Activated T-cell treated with anti-CD3 and anti-CD28 coated beads for 4 hours (primary cell): ENCODE measurements at places on chromosomes 6 and 20.

DNA sequence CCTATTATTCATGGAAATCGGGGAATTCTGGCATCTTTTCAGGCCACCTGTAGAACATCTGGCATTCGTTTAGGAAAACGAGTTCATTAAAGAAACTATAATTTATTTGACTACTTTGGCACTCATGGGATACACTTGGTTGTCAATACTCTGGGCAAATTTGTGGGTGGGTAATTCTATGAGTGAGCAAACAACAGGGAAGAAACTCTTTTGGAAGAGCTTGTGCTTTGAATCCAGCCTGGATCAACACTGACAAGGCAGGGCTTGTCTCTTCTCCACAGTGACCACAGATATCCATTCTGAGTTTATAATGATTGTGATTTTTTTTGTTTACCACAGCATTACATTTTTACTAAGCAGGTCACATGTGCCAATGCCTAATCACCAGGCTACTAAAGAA lies 394.7 kb downstream of the THBS2 start:
- no peak for DNase-seq

- no peak for DNase-seq
These were observed 20.0 kb downstream of the PNLDC1 start for GRCh38 chr6:159819932-159820640.

DNA sequence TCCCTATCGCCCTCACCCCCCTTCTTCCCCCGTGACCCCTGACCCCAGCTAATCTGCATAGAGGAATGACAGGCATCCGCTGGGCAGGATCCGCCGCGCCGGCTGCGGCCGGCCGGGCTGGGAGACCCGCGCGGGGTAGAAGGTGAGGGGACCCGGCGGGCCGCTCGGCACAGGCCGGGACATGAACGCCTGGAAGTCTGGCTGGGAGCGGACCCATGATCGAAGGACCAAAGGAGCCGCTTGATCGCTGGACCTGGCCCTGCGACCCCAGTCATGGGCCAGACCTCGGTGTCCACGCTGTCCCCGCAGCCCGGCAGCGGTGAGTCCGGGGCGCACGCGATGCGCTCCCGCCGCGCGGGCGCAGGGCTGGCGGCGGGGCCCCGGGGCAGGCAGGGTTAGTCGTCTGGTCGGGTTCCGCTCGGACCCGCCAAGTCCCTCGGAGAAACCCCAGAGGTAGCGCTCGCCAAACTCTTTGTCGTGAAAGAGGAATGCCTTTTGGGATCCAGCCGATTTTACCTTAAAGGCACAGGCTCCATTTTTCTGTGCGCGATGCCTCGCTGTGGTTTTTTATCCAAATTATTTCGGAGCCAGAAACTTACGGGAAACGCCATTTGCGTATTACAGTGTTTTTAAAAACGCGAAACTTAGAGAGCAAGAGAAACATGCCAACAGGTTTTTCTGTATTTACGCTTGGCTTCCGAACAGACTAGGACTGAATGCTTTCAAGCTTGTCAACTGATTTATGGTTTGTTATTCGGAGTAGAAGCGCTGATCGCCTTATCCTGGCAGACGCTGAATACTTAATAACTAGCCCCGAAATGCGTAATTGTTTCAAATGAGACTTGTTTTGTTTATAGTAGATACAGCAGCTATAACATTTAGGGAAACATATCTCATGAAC lies at the start of gene PHACTR2:
PHACTR2 (plus strand) TSS at position 75 of the 901 bp plus-strand sequence; CDS start at position 274, 199 bp downstream.
- DNase-seq: no peak

DNA sequence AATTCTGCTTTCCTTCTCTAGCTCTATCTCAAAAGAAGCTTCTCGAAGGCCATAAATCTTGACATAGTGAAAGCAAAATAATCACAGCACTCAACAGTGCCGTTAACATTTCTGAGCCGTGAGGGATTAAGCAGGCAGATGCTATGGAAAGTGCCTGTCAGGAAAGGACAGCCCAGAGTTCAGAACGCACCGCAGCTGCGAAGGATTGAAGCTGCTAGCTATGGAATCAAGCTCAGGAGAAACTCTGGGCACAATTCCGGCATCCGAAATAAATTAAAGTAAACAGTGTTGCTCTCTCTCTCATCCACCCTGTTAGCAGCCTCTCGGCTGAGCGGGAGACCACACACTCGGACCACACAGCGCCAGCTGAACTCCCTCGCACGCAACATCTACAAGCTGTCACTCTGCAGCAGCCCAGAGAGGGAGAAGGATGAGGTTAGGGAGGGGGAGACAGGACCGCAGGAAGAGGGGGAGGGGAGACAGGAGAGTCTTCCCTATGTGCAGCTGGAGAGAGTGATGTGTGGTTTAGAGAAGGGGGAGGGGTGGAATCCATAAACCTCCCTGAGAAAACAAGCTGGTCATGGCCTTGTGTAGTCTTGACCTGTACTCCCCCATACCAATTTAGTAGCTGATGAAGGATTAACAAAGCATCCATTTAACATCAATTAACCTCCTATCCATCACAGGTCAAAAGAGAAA lies 9.0 kb downstream of the EXOC2 start:
- no peak for DNase-seq

DNA sequence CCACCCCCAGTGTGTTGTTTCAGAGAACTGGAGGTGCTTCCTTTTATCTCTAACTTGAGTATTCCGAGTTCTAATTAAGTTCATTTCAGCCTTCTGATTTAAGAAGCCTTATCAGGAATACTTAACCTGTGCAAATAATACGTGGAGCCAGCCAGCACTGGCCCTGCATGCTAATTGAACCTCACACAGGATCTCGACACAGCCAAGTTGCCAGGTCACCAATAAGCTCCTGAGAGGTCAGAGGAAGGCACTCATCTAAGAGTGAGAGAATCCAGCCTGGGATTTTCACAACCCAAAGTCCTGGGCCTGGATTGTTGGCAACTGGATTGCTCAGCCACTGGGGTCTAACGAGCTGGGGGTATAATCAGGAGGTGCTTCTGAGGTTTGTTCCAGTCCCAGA lies 157.7 kb upstream of the LRFN2 start:
- no peak for DNase-seq

GRCh38 chr20:32153771-32154170 lies 44.3 kb downstream of the TM9SF4 start:
- DNase-seq: no peak

DNA sequence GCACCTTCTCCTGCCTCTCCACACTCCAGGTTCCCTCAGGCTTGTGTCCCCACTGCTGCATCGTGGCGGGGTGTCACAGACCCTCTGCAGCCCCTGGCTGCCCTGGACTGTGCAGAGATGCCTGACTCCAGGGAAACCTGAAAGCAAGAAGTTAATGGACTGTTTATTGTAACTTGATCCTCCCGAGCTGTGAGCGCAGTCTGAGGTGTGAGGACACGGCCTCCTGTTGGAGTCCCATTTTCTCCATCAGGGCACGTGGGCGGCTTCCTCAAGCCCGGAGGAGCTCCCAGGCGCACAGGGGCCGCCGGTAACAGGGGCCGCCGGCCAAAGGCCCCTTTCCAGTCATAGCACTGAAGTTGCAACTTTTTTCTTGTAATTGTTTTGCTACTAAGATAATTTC lies 16.9 kb downstream of the RBM38 start:
- DNase-seq: no peak

GRCh38 chr6:158499601-158500000 lies 60.3 kb upstream of the TMEM181 start:
- DNase-seq: no peak

DNA sequence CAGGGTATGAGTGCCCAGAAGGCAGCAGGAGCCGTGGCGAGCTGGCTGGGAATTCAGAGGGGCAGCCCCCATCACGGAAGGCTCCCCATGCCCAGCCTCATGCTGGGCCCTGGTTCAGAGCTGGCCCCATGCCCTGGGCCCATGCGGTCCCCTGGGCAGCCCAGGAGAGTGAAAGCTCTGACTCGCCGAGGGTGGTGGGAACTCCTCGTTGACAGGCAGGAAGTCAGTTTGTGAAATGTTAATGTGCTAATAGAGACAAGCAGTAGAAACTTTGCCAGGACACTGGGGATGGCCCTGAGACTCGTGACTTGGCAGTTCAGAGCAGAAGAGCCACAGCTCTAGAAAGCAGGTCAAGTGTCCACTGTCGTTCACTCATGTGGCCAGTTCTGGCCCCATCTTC lies 353.0 kb downstream of the TAF4 start:
- DNase-seq: no peak
